ENCODE measurements at places on chromosomes 5 and 9.

GRCh38 chr9:124020520-124021384 lies 9.2 kb downstream of the LHX2 start:
- DNase-seq: no peak

GRCh38 chr9:6959270-6960000 lies 201.7 kb downstream of the KDM4C start:
- no peak for DNase-seq

- no peak for DNase-seq
Measured at GRCh38 chr5:143119291-143119769, 284.2 kb downstream of the NR3C1 start.

- no peak for DNase-seq
Measured at GRCh38 chr5:128424646-128425045, 113.4 kb downstream of the FBN2 start.

GRCh38 chr9:21317956-21318923 lies 13.1 kb upstream of the IFNA5 start:
- DNase-seq: peak; percentile 9

DNA sequence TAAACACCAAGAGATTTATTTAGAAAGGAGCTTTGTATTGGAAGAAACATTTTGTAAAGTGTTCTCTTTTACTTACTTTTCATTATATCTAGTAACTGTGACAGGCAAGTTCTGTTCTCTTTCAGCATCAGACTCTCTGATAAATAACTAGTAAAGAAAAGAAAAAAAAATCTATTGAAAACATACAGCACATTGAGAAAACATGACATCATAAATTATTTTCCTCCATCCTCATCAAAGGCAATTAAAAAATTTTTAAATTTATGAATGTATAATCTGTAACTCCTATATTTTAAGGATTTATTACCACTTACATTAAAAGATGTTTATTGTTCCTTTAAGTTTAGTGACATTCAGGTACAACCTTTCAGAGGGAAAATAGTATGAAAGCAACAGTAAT lies 11.1 kb downstream of the CCNH start:
- no peak for DNase-seq

- DNase-seq: no peak
Measured at GRCh38 chr9:98099898-98100297, 19.1 kb downstream of the TRIM14 start.

GRCh38 chr9:95516734-95517558 lies at the start of gene PTCH1:
PTCH1 (minus strand) TSS chr9:95516971.
- DNase-seq: no peak

GRCh38 chr5:16930496-16930895 lies 5.6 kb downstream of the MYO10 start:
- DNase-seq: no peak

- no peak for DNase-seq
Measured at GRCh38 chr9:93216073-93216365, 32.1 kb downstream of the WNK2 start.

DNA sequence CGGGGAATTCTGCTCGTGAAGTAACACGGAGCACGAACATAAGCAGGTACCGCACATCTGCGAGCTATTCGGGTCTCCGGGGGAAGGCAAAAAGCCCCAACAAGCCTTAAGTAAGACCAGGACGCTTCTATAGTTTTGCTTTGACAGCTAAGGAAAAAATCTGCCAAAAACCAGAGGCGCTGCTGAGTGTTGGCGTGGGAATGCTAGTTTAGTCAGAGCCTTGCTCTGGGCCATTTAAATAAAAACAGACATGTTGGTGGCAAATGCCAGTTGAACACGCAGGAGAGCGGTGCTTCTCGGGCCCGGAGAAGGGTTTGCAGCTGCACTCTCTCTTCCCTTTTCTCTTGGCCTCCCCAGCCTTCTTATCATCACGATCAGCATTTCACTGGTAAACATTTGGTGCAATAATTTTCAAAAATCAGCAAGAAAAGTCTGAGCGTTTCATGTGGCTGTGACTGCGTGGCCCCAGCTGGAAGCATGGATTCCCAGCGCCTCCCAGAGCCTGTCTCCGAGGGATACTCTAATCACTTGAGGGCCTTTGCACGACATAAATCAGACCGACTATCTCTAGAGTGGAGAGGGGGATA lies 6.4 kb upstream of the NOTCH1 start:
- DNase-seq: no peak

DNA sequence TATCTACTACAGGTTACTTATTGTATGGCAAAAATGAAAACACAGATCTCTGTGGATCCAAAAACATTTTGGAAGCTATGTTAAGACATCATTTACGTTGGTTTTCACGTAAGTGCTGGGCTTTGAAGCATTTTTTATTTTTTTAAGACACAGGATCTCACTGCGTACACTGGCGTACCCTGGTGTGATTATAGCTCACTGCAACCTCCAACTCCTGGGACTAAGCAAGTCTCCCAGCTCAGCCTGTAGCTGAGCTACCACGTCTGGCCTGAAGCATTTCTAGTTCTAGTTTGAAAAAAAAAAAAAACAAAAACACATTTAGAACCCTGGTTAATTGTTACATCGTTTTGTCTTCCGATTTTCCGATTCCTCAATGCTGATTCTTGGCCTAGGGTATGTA lies 131.3 kb downstream of the AOPEP start:
- DNase-seq: no peak

- DNase-seq: no peak
Measured at GRCh38 chr9:7003861-7004260, 246.1 kb downstream of the KDM4C start.

GRCh38 chr5:72231991-72232703 lies 87.9 kb downstream of the MRPS27 start:
- peak; percentile 12 for DNase-seq

GRCh38 chr5:24365406-24365805 lies 279.4 kb downstream of the CDH10 start:
- DNase-seq: no peak

DNA sequence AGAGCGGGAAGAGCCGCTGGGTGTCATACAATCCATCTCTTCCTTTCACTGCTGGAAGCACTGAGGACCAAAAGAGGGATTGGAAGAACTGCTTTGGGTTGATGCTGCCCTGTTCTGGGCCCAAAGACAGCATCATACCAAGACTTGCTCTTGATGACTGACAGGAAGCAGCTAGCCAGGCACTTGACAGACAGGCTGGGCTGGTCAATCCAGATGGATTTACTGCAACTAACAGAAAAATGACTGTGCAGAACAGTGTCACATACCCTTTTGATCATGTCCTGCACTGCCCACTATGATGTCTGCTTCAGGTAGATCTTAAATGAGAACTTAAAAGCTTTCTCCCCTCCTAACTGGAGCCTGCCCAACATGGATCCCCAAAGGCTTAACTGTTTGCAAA lies 157.6 kb downstream of the CRB2 start:
- no peak for DNase-seq

DNA sequence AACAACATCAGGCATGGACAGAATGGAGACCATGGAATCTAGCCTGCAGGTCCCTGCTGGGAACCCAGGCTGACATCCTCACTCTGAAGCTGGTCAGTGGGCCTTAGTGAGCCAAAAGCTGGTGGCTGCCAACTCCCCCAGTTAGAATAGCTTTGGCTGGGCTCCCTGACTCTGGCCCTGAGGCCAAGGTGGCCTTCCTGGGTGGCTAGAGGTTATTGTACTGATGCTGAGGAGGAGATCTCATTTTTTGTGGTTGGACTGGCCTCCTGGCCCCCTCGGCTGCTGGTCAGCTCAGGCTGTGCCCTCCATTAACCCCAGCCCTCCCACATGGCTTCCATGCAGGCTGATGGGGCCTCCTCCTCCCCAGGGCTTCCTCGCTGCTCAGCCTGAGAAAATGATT lies 101.2 kb upstream of the PANK3 start:
- no peak for DNase-seq

GRCh38 chr5:131324303-131324702 lies 60.5 kb downstream of the CDC42SE2 start:
- no peak for DNase-seq

DNA sequence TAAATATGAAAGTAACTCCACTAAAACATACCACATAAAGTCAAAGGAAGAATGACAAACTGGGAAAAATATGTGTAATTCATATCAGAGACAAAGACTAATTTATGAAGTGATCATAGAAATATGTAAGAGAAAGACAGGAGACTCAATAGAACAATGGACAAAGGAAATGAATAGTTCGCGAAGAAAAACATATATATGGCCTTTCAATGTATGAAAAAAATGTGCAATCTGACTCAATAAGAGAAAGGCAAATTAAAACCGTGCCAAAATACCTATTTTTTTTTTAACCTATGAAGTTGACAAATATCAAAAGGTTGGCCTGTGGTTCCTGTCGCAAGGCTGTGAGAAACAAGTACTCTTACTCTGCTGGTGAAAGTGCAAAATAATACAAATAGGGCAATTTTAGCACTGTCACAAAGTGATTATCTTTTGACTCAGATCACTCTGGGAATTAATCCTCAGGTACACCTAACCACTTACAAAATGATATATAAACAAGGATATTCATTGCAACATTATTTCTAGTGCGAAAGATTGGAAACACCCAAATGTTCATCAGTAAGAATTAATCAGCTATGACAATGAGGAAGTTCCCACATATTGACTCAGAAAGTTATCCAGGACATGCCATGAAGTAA lies 3.7 kb downstream of the C9 start:
- DNase-seq: no peak

GRCh38 chr5:123176224-123176937 lies 87.3 kb downstream of the PRDM6 start:
- no peak for DNase-seq

DNA sequence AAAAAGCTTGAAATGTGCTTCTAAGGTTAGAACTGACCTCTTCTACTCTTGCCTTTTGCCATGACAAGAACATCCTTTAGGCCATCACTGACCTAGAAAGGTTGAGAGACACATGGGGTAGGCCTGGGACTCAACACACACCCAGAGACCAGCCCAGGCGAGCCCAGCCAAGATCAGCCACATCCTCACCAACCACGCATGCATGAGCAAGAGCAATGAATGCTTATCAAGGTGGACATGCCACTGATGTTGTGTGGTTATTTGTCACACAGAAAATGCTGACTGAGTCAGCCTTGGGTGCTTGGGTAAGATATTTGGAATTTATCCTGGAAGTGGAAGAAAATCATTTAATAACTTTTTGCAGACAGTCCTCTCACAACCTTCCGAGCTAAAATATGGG lies 39.4 kb downstream of the SMIM23 start:
- DNase-seq: no peak

DNA sequence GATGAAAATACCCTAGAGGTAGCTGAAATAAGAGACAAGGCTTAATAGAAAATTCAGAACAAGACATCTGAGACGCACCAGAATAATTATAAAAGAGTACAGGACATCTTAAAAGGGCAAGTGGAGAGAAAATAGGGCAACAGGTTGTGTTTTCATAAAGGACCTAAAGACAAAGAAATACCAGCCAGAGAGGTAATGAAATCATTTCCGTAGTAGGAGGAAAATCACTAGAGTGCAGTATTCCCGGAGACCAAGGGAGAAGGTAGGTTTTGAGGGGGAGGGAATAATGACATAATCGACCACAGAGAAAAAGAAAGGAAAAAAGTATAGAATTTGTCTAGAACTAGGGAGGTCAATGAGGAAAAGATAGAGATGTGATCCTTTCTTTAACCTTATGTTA lies 26.2 kb upstream of the CTNNAL1 start:
- DNase-seq: no peak

GRCh38 chr5:16784088-16784487 lies 152.0 kb downstream of the MYO10 start:
- no peak for DNase-seq

GRCh38 chr9:78167356-78167755 lies 68.5 kb upstream of the CEP78 start:
- DNase-seq: no peak

- no peak for DNase-seq
Measured at GRCh38 chr9:27625751-27626150, 52.5 kb upstream of the C9orf72 start.

- no peak for DNase-seq
Measured at GRCh38 chr5:159632866-159633265, 283.4 kb upstream of the ADRA1B start.

- DNase-seq: no peak
Measured at GRCh38 chr5:15740383-15740782, 240.4 kb downstream of the FBXL7 start.

- no peak for DNase-seq
Measured at GRCh38 chr5:82169892-82170291, 108.3 kb downstream of the RPS23 start.

GRCh38 chr5:103469288-103470040 lies 93.1 kb downstream of the NUDT12 start:
- DNase-seq: no peak

- no peak for DNase-seq
Measured at GRCh38 chr5:77945874-77946273, 169.7 kb upstream of the TBCA start.

DNA sequence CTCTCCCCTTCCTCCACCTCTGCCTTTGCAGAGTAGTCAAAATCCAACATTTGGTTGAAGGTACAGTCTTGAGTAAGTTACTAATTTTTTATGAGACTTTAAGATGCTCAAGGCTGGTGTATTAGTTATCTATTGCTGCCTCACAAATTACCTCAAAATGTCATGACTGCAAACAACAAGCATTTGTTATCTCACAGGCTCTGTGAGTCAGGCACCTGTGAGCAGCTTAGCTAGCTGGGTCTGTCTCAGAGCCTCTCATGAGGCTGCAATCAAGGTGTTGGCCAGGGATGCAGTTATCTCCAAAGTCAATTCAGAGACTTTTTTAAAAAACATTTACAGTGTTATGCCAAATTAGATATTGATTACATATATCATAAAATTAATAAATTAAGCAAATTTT lies 371.3 kb upstream of the RGMB start:
- no peak for DNase-seq

- peak; percentile 52 for DNase-seq
Measured at GRCh38 chr9:6068983-6069382, 53.6 kb upstream of the RANBP6 start.

GRCh38 chr5:17147617-17148016 lies 69.8 kb upstream of the BASP1 start:
- DNase-seq: no peak

GRCh38 chr9:110521206-110521605 lies 58.3 kb downstream of the SVEP1 start:
- DNase-seq: no peak

All from GM19239 (cell line).